ENCODE measurements at places on chromosomes 6 and 20.

DNA sequence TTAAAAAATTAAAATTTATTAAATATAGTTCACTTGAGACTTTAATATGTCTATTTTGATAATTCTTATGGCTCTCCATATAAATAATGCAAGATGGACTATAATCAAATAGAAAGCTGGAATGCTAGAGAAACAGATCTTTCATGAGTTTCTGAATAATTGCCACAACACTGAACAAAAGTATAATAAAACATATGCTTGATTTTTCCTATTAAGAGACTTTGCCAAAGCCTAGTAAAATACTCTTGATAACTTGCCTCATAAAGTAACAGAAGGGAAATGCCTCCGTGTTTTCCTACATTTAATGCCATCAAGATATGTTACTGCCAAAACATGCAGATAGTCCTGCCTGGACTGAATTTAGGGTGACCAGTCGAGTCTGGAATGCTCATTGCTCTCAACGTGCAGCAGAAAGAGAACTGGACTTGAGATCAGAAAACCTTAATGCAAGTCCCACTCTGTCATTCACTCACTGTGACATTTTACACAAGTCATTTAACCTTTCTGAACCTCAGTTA, 153.2 kb downstream of the AIG1 start:
- DNase-seq, result no peak

GRCh38 chr20:59361411-59361810, 61.0 kb downstream of the EDN3 start:
- no peak for DNase-seq

GRCh38 chr6:156808287-156808686, 31.1 kb downstream of the ARID1B start:
- DNase-seq, result peak; percentile 24

- DNase-seq, result no peak
Measured at GRCh38 chr6:1200409-1201101, 111.3 kb upstream of the FOXQ1 start.

GRCh38 chr6:51578994-51579393, 508.4 kb downstream of the PKHD1 start:
- no peak for DNase-seq

GRCh38 chr6:144624246-144624645, 339.1 kb downstream of the UTRN start:
- DNase-seq, result no peak

GRCh38 chr6:168485818-168486217, 44.8 kb downstream of the SMOC2 start:
- no peak for DNase-seq

DNA sequence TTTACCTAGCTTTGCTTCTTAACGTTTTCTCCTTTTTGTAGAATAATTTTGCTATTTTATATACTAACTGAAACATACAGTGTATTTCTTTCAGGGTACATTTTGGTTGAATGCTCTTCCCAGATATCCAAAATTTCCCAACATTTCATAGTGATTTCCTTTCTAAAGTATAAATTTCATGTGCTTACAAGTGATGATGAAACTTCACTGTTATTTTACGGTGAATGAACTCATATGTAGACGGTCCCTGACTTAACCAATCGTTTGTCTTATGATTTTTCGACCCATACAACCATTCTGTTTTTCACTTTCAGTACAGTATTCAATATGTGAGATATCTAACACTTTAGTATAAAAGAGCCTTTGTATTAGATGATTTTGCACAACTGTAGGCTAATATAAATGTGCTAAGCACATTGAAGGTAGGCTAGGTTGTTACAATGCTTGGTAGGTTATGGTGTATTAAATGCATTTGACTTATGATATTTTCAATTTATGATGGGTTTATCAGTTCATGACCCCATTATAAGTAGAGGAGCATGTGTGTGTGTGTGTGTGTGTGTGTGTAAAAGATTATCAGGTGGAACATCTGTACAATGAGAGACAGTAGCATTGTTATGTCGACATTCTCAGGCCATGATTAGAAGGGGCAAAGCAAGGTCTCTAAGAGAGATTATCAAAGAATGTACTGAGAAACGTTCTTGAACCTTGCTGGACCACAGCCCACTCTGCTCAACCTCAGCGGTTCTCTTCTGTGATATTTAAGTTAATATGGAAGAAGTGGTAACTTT, 20.9 kb downstream of the HIVEP1 start:
- no peak for DNase-seq

- no peak for DNase-seq
Measured at GRCh38 chr6:134802426-134803058, 147.4 kb downstream of the ALDH8A1 start.

DNA sequence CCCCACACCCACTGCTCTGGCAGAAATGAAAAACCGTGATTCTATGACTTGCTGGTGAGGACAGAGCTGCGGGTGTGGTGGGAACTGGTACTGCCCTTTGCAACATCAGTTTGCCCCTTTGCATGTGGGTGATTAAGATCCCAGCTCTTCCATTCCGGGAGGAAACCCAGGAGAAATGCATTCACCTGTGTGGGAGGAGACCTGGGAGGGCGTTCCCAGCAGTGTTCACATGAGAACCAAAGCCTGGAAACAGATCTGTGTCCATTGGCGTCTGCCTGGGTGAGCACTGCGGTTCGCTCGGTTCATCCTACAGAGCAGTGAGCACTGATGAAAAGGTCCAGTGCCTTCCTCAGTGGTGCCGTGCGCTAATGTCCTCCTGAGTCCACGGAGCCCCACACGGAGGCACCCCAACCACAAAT, 89.7 kb downstream of the SMOC2 start:
- DNase-seq, result no peak

- DNase-seq, result no peak
Measured at GRCh38 chr6:34128045-34128444, 17.8 kb downstream of the GRM4 start.

DNA sequence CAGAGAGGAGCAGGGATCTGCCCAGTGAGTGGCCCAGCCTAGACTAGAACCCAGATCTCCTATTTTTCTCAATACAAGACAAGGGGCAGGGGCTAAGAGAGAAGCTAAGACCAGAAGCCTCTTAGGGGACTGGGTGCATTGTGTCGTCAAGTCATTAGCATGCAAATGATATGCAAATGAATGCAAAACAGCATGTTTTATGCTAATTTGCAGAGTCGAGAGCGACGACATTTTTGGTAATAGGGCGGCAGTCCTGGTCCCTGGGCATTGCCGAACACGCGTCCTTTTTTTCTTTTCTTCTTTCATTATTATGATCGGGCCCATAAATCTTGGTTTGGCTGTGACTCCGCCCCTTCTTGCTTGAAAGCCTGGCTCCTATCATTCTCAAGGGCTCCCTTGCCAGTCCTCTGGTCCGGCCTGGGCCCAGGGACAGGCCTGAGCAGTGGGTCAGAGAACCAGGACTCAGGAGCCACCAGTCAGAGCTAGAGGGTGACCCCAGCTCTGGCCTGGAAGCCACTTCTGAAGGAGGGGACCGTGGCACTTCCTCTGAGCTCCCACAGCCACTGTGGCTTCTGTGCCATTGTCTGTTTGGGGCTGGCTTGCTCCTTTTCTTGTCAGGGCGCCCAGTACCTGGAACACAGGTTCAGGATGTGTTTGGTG, 32.0 kb upstream of the SCRT2 start:
- no peak for DNase-seq

GRCh38 chr6:35663447-35664235, 25.1 kb downstream of the FKBP5 start:
- DNase-seq, result no peak

Data from inflammatory macrophage (primary cell).